ENCODE measurements at places on chromosomes 11 and 22.

DNA sequence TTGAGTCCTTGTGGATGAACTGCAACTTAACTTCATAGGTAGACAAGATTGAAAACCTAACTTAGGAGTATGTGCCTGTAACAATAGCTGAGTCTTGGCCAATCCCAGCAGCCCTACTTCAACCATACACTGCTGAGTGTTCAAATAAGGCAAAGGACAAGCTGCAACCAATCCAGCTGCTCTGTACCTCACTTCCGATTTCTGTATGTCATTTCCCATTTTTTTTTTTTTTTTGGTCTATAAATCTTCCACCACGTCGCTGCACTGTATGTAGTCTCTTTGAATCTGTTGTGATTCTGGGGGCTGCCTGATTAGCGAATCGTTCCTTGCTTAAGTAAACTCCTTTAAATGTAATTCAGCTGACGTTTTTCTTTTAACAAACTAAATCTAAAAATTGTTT lies 35.4 kb upstream of the FLI1 start:
- no peak for DNase-seq

GRCh38 chr22:39332441-39333064 lies 13.1 kb upstream of the RPL3 start:
- no peak for DNase-seq

- no peak for DNase-seq
These were observed 9.3 kb downstream of the MIF start for GRCh38 chr22:23903328-23903971.

- no peak for DNase-seq
These were observed 440.4 kb upstream of the CADM1 start for GRCh38 chr11:115944596-115944995.

- no peak for DNase-seq
These were observed 19.3 kb downstream of the RFPL1 start for GRCh38 chr22:29457730-29458129.

- DNase-seq = no peak
These were observed 18.9 kb downstream of the MYRF start for GRCh38 chr11:61771195-61771894.

DNA sequence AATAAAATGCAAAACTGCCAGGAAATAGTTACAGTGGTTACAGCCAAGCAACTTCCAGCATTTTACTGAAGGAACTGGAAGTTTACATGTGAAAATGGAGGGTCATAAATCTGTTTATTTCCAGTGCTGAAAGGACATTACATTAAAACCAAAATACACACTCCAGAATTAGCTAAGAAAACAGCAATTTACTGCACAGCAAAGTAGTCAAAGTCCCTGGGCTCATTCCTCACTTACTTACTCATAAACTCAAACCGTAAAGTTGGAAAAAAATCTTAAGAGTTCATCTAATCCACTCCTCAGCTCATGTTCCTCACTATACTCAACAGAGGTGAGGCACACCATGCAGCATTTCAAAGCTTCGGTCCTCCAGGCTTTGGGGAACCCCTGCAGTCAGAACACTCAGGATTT lies 17.4 kb downstream of the CTSC start:
- DNase-seq = no peak

Data from activated CD4-positive, alpha-beta memory T cell treated with anti-CD3 and anti-CD28 coated beads, Interleukin-2, amount 10 ng/mL, durations not matched to agents 7 days and 5 days (primary cell).